ENCODE measurements at places on chromosomes 3 and 15.

GRCh38 chr3:149581248-149581647 lies 76.6 kb downstream of the WWTR1 start:
- DNase-seq = no peak

DNA sequence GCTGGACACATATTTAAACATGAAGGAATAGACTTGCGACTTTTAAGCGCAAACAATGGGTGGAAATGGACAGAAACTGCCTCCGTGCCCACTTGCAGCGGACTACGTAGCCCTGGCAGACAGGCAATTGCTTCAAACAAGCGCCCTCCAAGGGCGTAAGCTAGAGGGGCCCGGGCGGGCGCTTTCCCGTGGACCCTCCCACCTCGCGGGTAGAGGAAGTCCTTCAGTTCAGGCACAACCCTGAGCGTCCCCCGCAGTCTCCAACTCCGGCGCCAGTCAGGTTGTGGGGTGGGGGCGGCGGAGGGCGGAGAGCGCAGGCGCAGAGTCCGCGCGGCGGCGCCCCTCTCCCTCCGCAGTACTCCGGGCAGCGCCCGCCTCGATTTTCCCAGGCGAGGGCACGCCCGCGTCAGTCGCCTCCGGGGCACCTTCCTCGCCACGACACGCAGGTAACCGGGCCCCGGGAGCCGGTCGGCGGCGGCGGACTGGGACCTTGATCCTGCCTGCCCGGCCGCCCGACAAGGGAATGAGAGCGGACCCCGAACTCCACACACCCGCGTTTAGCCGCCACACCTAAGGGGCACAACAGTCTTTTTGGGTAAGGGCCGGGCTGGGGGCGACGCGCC lies at the start of gene SLC35G2:
Gene SLC35G2 (plus strand): TSS at position 358 of the 623 bp plus-strand sequence. CDS start 35,335 bp downstream, outside the sequence.
- peak; percentile 35 for DNase-seq

DNA sequence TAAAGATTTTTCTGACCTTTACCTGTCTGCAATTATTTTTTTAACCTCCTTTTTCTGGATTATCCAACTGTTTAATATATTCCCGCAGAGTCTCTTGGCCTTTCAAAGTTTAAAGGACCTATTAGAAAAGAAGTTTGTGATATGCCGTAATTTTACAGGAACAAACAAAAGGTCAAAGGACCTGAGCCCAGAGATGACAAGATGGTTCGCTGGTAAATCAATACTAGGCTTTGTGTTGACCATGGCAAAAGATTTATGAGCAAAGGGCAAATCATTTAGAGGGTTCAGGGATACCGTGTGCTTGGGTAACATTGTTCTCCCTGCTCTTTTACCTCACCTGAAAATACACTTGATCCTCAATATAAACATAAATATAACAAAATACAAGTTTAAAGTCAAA lies 923.5 kb downstream of the ROBO1 start:
- no peak for DNase-seq

DNA sequence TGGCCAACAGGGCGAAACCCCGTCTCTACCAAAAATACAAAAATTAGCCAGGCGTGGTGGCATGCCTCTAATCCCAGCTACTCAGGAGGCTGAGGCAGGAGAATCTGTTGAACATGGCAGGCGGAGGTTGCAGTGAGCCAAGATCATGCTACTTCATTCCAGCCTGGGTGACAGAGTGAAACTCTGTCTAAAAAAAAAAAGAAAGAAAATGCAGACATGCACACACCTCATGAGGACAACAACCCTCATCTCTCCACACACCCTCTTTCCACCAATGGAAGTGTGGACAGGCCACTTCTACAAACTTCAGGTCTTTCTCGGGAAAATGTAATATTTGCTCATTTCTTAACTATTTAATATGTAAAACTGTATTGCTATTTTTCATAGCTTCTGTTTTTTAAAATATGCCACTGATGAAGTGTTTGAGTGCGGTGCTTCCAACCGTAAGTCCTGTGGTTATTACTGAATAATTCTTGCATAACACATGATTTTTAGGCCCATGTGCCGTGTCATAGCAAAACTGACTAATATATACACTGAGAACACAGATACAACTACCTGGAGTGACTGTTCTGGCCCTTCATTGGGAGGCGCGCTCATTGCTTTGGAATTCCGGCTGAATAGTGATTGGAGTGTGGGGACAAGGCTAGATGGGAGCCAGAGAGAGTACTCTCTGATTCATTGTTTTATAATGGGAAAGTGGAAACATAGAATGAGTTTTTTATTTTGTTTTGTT lies 23.1 kb downstream of the LRRC31 start:
- no peak for DNase-seq

DNA sequence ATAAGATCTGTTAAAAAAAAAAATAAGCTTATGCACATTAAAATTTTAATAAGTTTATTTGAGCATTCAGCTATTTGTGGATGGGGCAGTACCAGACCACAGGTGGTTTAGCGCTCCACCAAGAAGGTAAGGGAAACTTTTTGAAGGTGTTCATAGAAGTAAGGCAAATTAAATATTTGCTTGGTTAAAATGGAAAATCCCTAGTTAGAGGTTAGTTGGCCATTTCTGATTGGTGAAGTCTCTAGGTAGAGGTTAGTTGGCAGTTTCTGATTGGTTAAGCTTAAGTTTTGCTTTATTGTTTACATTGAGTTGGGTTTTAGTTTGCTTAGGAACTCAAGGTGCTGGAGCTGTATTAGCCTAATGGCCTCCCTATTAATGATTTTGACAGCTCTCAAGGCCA lies 30.7 kb downstream of the SCN11A start:
- no peak for DNase-seq

- DNase-seq = no peak
These were observed 30.1 kb downstream of the BDH1 start for GRCh38 chr3:197525706-197526105.

DNA sequence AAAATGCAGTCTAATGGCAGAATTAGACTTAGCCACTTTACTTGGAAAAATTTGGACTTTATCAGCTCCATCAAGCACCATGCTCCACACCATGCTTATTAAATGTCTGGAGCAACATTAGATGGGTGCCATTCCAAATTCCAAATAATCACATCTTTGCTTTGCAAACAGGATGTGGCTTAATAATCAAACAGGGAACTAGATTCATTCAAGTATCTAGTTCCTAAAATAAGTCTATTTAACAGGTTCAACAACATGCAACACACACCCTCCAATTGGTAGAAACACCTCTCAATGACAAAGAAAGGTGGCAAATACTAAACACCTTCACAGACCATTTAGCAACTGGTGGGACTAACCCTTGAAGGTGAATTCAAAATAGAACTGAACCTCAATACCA lies 3.5 kb downstream of the HEXA start:
- no peak for DNase-seq

GRCh38 chr3:142009029-142009428 lies 132.6 kb downstream of the ATP1B3 start:
- DNase-seq = no peak

DNA sequence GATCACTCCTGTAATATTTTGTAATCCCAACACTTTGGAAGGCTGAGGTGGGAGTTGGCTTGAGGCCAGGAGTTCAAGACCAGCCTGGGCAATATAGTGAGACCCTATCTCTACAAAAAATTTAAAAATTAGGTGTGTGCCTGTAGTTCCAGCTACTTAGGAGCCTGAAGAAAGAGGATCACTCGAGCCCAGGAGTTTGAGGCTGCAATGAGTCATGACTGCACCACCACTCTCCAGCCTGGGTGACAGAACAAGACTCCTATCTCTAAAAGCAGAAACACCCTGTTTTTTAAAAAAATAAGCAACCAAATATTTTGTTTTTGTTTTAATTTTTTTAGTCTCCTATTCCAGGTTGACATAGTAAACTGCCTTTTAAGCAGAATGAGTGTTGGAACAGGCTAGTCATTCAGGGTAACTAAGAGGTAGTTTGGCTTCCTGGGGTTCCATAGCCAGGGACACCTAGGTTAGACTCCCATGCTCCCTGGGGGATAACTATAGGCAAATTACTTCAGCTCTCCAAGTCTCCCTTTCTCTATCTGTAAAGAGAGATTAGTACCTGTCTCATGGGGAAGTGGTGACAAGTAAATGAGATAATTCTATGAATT lies 114.6 kb upstream of the C15orf61 start:
- DNase-seq = no peak

- no peak for DNase-seq
These were observed 76.7 kb downstream of the ADAMTS7 start for GRCh38 chr15:78734451-78735064.

DNA sequence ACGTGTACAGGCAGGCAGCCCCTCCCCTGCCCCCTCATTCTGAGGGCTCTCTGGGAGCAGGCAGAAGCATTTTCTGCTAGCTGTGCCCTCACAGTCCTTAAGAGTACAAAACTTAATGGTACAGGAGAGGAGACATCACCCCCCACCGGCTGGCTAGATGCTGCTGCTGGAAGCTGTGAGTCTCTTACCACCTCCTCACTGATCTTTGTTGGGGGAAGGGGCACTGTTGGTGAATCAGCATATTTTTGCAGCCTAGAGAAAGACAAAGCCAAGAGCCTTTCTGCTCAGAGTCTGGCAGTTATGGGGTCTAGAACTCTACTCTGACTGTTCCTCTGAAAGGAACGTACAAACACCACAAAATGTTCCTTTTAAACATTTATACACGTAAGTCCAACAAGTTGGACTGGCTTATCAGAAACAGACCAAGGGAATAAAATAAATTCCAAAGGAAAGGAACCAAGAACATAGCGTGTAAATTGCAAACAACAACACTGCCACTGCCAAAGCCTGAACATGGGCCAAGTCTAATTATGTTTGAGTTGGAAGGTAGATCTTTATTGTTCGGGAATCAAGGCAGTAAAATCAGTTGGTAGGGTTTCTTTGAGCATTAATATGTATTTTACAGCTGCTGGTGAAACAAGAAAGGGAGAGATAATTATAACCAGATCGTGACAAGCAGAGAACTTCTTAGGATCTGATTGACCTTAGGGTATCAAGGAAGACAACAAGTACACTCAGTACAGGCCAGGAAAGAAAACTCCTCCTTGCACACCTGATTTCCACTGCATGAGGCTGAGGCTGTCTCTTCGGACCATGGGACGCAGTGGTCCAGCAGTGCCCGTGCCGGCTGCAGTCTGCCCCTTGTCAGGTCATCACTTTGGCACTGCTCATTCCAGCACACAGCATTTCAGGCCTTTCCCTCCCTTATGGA lies 27.4 kb downstream of the CLK3 start:
- no peak for DNase-seq

- no peak for DNase-seq
These were observed 162.2 kb downstream of the MYRIP start for GRCh38 chr3:39971559-39972031.

DNA sequence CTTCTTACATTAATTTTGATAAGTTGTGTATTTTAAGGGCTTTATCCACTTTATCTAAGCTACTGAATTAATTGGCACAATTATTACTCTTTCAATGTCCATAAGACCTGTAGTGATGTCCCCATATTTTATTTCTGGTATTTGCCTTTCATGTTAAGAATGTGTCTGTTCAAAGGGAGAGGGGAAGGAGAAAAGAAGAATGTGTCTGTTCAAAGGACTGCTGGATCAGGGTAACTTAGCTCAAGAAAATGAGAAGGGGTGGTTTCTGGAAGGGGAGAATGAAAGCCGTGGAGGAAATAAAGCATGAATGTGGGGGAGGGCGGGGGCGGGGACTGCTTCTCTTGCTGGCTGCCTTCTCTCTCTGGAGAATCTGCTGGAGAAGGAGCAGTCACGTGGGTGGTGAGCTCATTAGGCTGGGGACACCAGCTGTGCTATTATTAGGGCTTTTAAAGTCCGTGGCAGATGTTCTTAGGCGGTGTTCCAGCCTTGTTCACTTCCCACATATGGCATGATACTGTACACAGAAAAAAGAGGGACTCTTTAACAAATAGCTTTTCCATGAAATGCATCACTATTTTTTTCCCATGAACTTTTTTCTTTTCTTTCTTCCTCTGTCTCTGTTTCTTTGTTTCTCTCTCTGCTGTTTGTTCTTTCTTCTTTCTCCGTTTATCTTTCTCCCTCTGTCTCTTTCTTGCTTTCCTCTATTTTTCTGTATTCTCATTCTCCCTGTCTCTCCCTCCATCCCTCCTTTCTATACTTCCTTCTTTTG lies 63.7 kb upstream of the ULK4 start:
- DNase-seq = no peak

- DNase-seq = peak; percentile 12
These were observed 31.0 kb upstream of the KLHL6 start for GRCh38 chr3:183586477-183586876.

GRCh38 chr3:5498981-5499380 lies 311.5 kb downstream of the EDEM1 start:
- DNase-seq = no peak

DNA sequence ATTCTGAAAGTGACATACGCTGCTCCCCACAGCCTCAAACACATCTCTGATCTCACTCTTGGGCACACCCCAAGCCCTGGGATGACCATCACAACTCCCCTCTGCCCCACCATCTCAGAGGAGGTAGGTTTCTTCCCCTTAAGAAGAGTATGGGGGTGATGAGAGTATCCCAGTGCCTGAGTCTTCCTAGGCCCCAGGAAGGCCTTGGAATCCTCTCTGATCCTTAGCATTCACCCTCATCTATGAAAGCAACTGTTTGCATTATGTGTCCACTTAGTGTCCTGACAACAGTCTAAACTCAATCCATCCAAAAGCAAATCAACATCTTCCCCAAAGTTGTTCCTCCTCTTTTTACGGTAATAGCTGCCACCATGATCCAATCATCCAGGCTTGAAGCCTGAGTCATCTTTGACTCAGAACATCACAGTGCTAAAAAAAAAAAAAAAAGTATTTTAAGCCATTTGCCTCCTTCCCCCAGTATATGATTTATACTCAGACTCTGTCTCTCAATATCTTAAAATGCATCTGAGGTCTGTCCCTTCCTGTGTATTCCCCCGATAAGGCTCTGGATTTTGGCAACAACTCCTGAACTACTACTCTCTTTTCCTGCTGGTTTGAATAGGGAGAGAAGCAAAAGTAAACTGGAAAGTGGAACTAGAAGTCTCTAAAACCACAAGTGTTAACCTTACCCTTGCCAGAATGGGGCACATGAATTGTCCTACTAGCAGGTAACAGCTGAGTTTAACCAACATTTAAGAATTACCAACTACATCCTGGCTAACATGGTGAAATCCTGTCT lies 22.5 kb downstream of the POPDC2 start:
- no peak for DNase-seq

DNA sequence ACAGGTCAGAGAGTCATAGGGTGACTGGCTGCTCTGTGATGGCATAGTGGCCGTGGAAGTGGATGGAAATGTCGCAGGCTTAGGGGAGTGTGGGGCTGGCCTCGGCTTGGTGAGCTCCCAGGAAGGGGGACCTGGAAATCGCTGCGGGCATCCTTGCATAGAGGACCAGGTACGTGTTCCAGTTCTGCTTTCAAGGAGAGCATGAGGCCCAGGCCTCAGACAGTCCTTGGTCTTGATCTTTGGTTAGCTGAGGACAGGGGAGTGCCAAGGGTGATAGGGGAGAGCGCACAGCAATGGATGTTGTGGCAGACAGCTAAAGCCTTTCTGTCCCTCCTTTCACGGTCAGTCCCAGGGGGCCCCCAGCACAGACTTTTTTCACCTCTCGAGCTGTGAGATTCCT lies 110.5 kb downstream of the SNRPN start:
- no peak for DNase-seq

Data from activated gamma-delta T cell treated with Interleukin-2 at 50 U/mL for 16 hours (primary cell).